Heart left ventricle (tissue), 16 donors: ENCODE measurements at places on chromosomes 6 and 20.
A peak's percentile ranks its signal among the peaks of the same experiment; 100 is the strongest.

GRCh38 chr6:161440299-161440698 lies 166.4 kb upstream of the AGPAT4 start:
- no peak for DNase-seq

- peak; percentile 53 for DNase-seq
Observed at GRCh38 chr6:105601541-105602236, 198.8 kb upstream of the PREP start.

- DNase-seq, result no peak
Observed at GRCh38 chr6:18931086-18931485, 543.9 kb downstream of the RNF144B start.

DNA sequence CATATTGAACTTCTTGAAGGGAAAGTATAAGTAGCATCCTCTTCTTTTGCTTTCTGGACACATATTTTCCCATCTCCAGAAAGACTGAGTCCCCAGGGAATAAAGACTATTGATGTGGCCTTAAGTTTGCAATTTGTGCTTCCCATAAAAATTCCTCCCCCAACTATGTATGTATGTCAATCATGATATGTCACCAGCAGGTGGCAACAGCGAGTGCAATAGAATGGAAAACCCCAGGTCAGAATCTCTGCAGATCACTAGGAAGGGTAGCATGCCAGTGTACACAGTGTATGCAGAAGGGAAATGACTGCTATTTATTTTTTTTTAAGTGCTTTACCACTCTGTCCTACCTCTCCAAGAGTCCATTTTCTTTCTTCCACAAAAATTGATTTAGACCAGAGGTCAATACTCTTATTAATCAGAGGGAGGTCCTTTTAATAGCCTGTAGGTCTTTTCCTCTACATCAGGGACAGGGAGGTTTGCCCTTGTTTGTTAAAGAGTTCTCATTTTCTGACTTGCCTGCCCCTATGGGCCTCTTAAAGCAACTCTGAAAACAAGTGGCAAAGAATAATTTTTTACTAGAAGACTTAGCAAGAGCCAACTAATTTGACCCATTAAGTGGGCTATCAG lies 61.4 kb downstream of the BMP2 start:
- peak; percentile 69 for DNase-seq

DNA sequence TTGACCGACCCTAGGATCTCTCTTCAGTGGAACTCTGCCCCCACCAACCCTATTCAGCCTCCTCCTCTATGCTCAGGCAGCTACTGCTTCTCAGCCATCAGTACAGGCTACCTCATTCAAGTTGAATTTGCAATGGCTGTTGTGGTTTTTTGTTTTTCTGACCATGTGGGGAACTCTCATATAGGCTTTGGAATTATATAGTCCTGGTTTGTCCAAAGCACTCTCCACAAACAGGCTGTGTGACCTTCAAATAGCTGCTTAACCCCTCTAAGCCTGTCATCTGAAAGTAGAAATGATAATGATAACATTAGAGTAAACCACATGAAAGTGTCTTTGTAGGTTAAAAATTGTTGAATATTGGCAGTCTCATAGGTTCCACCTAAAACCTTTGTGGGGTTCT lies 80.3 kb downstream of the UNC5CL start:
- no peak for DNase-seq

GRCh38 chr6:40819182-40819834 lies 219.7 kb downstream of the UNC5CL start:
- no peak for DNase-seq

- DNase-seq, result no peak
Observed at GRCh38 chr20:11246251-11246775, 572.5 kb upstream of the JAG1 start.

DNA sequence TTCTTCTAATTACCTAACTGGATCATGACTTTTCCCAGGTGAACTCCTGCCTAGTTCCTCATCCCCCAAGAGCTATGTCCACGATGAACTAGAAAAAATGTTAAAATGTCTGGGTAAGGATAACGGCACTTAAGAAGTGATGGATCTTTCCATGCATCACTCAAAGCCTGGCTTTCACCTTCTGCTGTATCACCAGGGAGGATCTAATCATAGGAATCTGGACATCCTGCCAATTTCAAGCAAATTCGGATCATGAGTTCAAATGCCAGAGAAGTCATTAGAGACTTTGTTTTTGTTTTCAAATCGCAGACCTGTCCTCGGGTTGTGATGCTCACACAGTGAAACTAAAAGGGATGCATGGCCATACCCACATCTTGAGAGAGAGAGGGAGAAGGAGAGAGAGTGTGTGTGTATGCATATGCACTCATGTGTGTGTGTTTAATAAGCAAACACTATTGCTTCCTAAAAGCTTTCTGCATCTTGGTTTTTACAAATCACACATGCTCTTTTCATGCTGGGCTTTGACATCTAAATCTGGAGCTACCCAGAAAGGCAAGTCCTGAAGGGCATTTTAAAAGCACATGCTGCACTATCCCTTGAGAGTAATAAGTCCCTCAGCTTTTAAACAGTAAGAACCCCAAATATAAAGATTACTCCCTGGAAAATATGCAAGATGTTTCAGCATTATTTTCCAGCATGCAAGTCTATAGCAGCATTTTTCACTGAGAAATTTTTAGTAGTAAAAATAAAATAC lies 524.6 kb upstream of the NOX3 start:
- no peak for DNase-seq

DNA sequence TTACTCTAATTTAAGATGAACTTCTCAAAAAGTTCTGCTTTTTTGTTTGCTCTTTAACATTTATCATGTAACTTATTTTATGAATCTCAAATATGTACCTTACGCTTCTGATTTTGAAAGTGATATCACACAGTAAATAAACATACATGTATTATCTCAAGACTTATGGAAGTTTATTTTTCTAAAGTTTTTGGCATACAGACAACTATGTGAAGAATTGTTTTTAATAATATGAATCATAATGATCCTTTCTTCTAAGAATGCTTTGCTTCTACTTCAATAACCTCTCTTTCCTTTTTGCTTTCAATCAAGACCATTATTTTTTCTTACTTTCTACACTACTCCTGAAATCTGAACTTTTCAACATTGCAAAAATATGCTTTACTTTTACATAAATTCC lies 816.4 kb downstream of the EYS start:
- DNase-seq, result no peak

DNA sequence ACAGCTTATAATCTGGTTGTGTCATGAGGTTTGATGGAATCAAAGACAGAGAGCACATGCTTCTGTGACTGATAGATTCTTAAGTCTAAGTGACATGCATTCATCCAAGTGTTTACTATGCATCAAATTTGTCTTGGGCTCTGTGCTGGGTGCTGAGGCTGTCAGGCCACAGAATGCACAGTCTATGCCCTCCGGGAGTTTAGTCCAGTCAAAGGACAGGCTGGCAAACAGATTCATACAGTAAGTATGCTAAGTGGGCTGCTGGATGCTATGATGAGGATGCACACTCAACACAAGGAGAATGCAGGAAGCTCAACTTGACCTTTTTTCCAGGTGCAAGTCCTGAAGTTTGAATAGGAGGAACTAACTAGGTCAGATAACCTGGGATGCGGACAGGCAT lies 146.7 kb downstream of the UST start:
- no peak for DNase-seq
